Stimulated activated CD4-positive, alpha-beta T cell treated with anti-CD3 and anti-CD28 coated beads, Interleukin-1b, Interleukin-23, amount 100 ng/mL, for 48 hours (primary cell): ENCODE measurements at places on chromosomes 12 and 14.

DNA sequence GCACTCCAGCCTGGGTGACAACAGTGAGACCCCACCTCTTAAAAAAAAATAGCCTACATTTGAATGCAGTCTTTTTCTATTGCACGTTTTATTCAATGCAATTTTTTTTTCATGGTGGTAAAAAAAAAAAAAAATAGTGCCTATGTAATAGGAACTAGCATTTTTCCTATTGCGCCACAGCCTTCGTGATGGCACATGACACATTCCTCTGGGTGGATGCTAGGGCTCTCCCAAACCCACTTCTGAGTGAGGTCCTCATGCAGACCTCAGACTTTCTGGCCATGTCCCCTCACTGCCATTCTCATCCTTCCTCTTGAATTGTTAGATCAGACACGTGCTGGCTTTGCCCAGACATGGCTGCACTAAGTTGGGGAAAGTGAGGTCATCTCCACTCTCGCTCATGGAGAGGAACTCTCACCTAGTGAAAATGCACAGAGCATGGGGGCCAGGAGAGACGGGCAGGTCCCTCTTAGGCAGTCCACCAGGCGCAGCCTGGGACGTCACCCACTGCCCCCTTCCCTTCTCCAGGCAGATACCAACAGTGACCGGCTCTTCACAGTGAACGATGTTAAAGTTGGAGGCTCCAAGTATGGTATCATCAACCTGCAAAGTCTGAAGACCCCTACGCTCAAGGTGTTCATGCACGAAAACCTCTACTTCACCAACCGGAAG, 19.2 kb downstream of the DCAF4 start:
- no peak for DNase-seq

DNA sequence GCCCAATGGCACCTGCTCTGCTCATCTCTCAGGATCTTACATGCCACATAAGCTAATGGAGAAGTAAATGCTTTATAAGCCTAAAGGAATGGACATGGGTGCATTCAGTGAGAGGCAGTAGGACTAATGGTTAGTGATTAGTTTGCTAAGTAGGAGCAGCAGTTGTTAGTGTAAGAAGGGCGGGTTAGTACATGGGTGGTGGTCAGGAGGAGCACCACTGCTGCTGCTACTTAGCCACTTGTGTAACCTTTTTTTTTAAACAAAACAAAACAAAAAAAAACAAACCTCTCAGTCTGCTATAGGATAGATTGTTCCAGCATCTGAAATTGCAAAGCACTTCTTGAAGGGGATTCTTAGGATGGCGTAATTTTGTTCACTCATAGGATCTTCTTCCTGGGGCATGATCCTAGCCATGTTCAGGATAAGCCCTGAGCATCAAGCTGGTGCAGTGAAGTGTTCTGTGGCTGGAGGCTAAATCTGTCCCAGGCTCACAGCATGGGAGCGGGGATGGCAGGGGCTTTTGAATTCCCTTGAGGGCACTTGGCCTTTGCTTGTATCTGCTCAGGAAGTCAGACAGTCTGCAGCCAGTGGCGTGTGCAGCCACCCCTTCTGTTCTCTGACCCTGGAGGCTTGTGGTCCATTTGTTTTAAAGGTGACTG, 63.6 kb downstream of the CHST11 start:
- no peak for DNase-seq

DNA sequence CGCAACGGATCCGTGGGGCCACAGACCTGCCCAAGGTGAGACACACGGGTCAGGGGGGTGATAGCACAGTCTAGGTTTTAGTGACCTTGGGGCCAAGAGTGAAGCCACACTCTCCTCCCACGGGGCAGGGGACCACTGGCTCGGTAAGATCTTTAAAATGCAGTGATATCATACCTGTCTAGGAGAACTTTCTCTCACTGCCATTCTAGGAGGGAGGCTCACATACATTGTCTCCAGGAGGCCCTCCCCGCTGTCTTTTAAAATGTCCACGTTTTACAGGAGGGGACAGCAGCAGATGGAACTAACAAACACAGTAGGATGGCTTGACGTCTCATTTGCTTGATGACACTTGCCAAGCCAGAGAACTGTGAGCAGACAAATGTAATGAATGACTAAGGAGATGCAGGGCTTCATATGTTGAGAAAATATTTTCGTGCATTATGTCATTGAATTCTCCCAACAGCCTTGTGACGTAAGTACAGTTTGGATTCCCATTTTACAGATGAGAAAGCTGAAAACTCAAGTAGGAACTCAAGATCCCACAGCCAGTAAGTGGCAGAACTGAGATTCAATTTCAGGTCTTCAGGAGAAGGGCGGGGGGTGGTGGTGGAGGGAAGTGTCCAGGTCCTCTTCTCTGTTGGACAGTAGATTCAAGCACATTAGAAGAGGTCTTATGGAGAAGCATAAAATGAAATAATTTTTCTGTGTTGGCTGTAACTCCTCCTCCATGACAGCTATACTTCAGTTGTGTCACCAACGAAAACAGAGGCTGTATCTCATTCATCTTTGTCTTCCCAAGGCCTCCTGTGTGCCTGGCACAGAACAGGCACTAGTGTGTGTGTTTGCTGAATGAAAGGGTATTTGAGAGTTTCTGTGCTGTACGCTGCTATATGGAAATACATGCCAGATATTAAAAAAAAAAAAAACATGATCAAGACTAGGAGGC, 2.1 kb downstream of the VASH1 start:
- no peak for DNase-seq

GRCh38 chr12:114943601-114944000, 259.6 kb upstream of the TBX3 start:
- DNase-seq = no peak

DNA sequence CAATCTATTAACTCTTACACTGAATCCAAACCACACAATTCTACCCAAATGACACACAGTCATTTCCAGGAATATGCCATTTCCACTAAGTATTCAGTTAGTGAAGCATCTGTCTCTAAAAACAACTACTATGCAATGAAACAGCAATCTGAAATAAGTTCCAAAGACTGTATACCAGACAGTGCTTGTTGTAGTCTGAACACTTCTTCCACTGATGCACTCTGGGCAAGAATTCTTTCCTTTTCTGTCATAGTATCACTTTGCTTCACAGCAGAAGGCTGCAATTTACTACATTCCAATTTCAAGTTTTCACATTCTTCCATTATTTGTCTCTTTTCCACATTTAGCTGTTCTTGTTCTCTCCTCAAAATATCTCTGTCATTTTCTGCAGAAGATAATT, 25.8 kb downstream of the TRIP11 start:
- DNase-seq = no peak

DNA sequence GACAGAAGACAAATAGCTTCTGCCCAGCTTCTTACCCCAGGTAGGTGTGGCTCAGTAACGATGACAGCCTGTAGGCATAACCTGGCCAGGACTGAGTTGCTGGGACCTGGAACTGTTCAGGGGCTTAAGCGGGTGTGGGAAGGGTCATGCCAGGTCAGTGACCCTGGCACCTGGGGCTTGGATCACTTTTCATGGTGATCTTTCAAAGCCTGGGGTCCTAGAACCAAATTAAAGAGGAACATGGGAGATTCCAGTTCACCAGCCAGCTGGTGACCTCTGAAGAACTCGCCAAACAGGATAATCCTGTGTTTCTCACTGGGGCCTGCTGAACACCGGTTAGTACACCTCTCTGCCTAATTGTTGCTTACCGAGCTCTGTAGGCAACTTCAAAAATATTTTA, 102.6 kb upstream of the LMNTD1 start:
- no peak for DNase-seq

- DNase-seq = no peak
Measured at GRCh38 chr14:28830115-28830534, 63.5 kb downstream of the FOXG1 start.

DNA sequence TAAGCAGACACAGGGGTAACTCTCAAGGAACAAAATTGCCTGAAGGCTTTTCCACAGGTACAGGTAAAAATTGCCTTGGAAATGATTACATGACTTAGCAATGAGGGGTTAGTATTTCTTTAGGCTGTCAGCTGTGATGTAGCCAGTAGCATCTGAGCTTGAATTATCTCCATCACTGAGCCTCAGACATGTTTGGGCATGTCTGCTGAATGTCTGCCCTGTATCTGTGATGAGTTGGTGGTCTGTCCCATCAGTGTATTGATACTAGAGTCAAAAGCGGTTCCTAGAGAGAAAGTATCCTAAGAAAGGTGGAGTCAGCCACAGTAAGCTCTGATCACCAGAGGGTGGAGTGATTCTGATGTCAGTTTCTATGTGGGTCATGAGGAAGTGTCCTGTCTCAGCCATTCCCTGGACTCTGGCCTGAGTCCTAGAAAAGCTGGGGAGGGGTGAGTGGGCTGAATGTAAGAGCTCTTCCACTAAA, 16.3 kb downstream of the AKAP6 start:
- no peak for DNase-seq

DNA sequence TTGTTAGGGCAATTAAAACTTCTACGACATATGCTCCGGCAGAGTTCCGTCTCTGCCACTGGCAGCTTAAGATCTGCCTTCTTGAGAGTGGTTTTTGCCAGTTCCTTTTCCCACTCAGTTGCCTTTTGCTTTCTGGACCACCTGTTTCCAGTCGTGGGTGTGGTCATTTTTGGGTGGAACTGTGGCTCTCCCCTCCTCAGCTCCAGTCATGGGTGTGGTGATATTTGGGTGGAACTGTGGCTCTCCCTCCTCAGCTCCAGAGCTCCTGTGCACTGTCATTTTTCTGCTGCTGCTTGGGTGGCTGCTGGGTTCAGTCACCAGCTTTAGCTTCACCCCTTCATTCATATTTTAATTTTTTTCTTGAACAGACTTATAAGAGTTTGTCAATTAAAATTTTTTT, 25.3 kb downstream of the WDR20 start:
- DNase-seq = no peak

- DNase-seq = no peak
Measured at GRCh38 chr12:120748242-120748641, 22.6 kb downstream of the ACADS start.

GRCh38 chr14:67532998-67533753, at the start of gene PLEKHH1:
Gene PLEKHH1 (plus strand): TSS chr14:67533290. CDS start chr14:67541868, 8,578 bp downstream.
- DNase-seq = peak; percentile 65

DNA sequence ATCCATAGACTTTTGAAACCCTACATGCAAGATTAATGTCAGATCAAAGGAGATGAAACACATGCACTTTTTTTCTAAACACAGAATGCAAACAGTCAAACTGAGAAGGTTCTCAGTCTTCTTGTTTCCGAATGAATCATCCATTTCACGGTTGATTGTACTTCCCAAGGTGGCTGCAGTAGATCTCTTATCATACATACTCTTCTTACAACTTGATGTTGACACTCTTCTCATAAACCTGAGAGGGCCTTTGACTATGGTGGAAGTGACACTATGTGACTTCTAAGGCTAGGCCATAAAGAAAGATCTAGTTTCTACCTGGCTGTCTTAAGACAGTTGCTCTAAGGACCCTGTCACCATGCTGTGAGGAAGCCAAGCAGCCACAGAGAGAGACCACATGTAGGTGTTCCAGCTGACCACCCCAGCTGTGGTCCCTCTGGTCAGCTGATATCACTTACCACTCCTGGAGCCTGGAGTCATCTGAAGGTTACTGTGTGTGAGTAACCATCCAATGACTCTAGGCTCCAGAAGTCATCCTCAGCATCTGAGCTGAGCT, 67.2 kb upstream of the HMGA2 start:
- peak; percentile 47 for DNase-seq

GRCh38 chr12:93009533-93009932, 80.4 kb upstream of the EEA1 start:
- no peak for DNase-seq

DNA sequence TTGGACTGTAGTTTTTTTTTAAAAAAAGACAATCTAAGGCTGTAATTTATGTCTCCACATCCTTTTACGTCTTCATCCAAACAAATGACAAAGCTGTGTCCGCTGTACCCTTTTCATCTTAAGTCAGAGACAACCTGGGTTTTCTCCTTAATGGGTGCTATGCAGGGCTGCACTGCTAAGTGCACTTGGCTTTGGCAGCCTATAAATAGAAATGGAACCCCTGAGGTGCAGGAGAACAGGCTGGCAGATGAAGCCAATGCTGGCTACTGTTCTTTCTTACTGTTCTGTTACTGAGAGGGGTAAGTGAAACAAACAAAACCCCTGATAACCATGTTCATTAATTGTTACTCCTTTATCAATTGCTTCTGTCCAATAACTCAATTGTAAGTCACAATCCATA, 47.1 kb upstream of the KICS2 start:
- no peak for DNase-seq

DNA sequence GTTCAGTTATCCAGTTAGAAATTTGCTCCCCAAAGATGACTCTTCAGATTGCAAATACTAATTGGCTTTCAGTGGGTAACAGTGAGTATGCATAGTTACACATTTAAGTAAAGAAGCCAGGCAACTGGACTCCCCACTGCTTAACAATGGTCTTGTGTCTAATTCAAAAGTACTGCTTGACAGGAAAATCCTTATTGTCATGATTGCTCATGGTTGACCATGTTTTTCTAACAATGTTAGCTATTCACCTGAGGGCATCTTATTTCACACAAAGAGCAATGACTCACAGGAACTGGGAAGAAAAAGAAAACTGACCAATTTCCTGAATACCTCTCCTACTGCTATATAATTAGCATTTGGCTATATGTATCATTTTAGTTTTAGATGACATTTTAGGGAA, 33.7 kb upstream of the ALG10B start:
- no peak for DNase-seq

- no peak for DNase-seq
Measured at GRCh38 chr14:75568140-75568539, 10.3 kb upstream of the FLVCR2 start.

DNA sequence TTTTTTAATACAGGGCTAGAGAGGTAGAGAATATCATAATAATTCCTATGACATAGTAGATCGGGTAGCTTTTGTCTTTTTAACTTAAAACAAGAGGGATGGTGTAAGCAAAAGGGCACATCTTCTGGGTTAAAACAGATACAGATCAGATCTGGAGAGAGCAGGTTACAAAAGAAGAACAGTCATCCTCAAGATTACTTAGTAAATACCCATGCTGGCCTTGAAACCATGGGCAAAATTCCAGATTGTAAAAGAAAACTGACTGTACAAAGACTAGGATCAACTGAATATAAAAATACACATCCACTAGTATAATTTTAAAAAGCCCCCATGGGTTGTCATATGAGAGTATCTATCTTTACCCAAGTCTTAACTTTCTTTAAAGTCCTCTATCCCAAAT, 76.7 kb downstream of the MED13L start:
- DNase-seq = no peak

- no peak for DNase-seq
Measured at GRCh38 chr12:110923692-110924334, 3.4 kb upstream of the MYL2 start.
